ENCODE measurements at places on chromosomes 4 and X.

GRCh38 chr4:154485127-154485773 is 6.3 kb downstream of the DCHS2 start:
- DNase-seq, result no peak

- no peak for DNase-seq
Observed at GRCh38 chr4:42197341-42197740, 44.9 kb upstream of the BEND4 start.

- no peak for DNase-seq
Observed at GRCh38 chr4:100017637-100018310, 67.7 kb upstream of the H2AZ1 start.

DNA sequence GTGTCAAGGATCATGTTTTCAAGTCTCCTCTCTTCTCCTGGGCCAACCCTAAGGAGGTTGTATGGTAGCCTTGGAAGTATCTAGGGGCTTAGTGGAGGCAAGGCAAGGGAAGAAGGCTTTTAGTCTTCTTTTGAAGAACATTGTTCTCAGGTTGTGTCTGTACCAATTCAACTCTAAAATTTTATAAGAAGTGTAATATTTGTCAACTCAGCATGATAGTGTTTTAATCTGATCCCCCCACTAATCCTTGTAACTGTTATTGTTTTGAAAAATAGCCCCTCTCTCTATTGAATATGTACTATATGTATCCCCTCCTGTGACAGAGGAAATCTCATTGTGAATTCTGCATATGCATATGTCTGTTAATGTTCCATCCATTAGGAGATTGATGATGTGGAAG is 345.4 kb downstream of the CFAP299 start:
- DNase-seq, result no peak

- no peak for DNase-seq
Observed at GRCh38 chrX:117936118-117936517, 180.5 kb downstream of the KLHL13 start.

GRCh38 chr4:67701517-67701850 is 529 bp upstream of the UBA6 start:
- no peak for DNase-seq

- DNase-seq, result no peak
Observed at GRCh38 chr4:77190053-77190452, 33.0 kb downstream of the CCNG2 start.

GRCh38 chr4:30413915-30414314 is 306.3 kb upstream of the PCDH7 start:
- no peak for DNase-seq

- DNase-seq, result no peak
Observed at GRCh38 chrX:9942086-9942485, 25.1 kb upstream of the CLDN34 start.

DNA sequence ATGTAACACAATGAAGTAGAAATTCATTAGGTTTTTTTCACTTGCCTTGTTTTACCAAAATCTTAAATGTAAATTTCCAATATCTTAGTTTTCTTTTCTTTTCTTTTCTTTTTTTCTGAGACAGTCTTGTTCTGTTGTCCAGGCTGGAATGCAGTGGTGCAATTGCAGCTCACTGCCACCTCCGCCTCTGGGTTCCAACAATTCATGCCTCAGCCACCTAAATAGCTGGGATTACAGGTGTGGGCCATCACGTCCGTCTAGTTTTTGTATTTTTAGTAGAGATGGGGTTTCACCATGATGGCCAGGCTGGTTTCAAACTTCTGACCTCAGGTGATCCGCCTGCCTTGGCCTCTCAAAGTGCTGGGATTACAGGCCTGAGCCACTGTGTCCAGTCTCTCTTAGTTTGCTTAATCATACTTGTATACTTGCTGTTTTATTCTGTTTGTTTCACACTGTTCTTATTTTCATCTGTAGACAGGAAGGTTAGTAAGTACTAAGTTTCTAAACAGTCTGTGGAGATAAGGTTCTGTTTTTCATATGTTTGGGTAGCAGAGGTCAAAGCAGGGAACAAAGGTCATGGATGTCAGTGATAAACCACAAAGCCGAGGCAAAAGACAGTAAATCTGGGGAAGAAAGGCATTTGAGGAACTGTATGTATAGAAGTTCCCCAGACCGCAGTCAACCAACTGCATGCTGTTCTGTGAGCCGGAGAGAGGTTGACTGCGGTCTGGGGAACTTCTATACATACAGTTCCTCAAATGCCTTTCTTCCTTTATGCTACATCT is 129.1 kb downstream of the CBR4 start:
- DNase-seq, result no peak

DNA sequence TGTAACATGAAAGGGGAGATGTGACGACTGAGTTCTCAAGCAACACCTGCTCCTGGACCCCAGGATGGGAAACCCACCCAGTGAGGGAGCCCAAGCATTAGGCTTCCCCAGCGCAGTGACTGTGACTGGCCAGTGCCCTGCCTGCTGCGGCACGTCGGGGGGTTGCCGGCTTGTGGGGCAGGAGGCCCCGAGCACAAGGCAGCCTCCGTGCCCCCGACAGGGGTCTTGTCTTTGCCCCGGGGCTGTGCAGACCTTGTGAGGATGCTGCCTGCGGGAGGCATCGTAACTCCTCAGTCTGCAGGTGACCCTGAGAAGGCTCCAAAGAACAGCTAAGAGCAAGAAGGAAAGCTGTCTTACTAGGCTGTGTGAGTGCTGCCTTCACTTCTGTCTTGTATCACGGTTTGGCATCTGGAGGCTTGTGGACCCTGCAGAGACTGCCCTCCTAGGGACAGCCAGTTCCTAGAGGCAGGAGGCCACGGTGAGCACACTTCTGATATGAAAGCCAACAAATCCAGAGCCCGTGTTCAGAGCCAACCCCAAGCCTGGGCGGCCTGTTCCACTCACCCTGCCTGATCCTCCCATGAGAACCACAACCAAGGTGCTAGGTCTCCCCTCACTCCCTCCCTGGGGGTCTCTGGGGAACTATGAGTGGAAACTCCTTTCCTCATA is 47.7 kb downstream of the FGFRL1 start:
- no peak for DNase-seq

DNA sequence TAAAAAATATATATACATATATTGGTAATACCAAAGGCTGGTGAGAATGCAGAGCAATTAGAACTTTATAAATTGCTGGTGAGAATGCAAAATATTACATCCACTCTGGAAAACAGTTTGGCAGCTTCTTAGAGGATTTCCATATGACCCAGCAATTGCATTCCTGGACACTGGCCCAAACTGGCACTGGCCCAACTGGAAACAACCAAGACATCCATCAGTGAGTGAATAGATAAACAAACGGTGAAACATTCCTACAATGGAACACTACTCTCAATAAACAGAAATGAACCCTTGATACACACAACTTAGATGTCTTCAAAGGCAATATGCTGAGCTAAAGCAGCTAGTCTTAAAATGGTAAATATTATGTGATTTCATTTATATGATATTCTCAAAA is 524.2 kb downstream of the IQCM start:
- DNase-seq, result no peak

DNA sequence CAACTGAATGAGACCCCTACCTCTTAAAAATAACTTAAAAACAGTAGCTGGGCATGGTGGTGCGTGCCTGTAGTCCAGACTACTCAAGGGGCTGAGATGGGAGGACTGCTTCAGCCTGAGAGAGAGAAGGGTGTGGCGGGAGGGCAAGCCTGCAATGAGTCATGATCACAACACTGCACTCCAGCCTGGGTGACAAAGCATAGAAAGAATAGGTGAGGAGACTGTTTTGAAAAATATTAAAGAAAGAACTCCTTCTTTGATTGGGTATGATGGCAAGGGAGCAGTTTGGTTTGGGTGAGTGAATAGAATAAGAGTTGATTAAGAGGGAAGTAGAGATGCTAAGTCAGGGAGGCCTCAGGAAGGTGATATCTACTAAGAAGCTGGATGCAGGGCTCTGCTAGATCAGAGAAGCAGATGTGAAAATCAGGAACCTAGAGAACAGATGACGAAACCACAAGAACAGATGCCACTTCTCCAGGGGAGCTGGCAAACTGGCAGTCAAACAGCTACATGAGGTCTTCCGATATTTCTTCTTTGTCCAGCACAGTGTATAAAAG is 318.6 kb downstream of the OPHN1 start:
- DNase-seq, result no peak

DNA sequence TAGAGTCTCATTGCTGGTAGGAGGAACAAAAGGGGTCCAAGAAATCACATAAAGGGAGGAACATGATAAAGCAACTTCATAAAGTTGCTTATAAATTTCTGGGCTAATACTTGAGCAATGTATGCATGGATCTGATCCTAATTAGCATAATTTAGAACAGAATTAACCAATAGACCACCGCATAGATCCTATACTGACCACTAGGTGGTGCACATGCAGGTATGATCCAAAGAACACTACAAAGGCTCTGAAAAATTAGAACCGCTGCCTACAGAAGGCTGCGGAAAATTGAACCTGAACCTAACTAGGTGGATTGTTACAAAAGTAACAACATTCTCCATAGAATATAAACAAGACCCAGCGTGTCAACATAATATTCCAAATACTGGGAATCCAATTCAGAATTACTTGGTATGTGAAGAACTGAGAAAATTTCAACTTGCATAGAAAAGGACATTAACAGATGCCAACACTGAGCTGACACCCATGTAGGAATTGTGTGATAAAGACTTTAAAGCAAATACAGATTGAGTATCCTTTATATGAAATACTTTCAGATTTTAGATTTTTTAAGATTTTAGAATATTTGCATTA is 23.3 kb downstream of the BRCC3 start:
- no peak for DNase-seq

- no peak for DNase-seq
Observed at GRCh38 chr4:41396869-41397268, 140.1 kb downstream of the UCHL1 start.

DNA sequence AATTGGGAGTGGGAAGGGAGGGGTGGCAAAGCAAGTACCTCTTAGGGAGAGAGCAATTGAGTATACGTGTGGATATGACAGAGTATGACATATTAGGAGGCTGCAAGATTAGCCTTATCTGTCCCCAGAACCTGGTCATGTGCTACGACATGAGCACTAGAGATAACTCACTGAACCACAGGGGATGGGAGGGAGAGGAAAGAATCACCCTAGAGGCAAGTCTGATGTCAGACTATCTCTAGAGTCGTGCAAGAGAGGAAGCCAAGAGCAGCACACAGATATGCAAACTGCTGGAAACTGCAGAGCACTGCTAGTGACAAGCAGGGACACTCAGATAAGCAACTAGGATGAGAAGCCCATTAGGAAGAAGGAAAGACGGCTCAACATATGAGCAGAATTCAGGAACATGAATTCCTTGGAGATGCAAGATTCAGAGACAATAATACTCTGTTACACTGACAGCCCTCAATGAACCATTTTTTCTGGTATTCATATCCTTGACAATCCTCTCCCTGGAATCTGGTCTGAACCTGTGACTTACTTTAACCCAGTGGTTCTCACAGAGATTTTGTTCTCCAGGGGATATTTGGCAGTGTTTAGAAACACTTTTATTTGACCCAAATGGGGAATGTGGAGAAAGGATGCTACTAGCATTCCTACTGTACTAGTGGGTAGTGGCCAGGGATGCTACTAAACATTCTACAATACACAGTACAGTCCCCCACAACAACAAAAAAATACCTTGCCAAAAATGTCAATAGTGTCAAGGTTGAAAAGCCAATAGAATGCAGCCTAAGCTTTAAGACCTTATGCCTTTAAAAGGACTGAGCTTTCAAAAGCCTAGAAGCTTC is 84.0 kb upstream of the BMP2K start:
- no peak for DNase-seq

- no peak for DNase-seq
Observed at GRCh38 chr4:84855774-84856173, 110.7 kb downstream of the WDFY3 start.

DNA sequence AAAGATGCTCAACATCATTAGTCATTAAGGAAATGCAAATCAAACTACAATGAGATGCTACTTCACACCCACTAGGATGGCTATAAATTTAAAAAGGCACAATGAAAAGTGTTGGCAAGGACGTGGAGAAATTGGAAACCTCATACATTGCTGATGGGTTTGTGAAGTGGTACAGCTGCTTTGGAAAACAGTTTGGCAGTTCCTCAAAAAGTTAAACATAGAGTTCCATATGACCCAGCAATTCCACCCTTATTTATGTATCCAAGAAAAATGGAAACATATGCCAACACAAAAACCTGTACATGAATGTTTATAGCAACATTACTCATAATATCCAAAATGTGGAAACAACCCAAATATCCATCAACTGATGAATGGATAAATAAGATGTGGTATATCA is 101.3 kb upstream of the MAGEB10 start:
- DNase-seq, result no peak

DNA sequence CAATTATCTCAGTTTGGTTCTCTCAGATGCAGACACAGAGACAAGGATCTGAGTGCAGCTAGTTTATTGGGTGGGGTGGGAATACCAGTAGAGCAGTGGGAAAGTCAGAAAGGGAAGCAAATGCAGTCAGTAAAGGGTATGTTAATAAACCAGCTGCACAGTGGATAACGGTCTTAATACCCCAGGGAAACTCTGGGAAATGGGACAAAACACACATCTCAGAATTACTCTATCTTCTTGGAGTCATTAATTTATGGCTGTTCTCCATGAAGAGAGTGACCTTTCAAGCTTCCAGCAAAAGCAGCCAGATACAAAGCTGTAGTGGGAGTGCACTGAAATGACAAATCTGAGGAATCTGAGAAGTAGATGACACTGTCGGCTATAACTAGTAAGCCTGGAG is 73.3 kb upstream of the NALF2 start:
- DNase-seq, result no peak

DNA sequence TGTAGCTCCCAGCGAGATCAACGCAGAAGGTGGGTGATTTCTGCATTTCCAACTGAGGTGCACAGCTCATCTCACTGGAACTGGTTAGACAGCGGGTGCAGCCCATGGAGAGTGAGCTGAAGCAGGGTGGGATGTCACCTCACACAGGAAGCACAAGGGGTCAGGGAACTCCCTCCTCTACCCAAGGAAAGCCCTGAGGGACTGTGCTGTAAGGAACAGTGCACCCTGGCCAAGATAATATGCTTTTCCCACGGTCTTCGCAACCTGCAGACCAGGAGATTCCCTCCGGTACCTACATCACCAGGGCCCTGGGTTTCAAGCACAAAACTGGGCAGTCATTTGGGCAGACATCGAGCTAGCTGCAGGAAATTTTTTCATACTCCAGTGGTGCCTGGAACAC is 216.4 kb upstream of the TET2 start:
- DNase-seq, result no peak

DNA sequence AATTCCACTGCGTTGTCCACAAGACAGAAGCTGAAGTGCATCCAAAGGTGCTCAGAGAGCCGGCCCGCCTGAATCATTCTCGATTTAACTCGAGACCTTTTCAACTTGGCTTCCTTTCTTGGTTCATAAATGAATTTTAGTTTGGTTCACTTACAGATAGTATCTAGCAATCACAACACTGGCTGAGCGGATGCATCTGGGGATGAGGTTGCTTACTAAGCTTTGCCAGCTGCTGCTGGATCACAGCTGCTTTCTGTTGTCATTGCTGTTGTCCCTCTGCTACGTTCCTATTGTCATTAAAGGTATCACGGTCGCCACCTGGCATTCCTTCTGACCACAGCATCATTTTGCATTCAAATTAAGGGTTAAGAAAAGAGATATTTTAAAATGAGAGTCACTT is 115.5 kb downstream of the NFKB1 start:
- DNase-seq, result no peak

Measured in effector CD4-positive, alpha-beta T cell (primary cell).